Stimulated activated CD4-positive, alpha-beta T cell treated with anti-CD3 and anti-CD28 coated beads, Interleukin-1b, Interleukin-23, amount 100 ng/mL, for 1 hour (primary cell): ENCODE measurements at places on chromosomes 5 and 9.

DNA sequence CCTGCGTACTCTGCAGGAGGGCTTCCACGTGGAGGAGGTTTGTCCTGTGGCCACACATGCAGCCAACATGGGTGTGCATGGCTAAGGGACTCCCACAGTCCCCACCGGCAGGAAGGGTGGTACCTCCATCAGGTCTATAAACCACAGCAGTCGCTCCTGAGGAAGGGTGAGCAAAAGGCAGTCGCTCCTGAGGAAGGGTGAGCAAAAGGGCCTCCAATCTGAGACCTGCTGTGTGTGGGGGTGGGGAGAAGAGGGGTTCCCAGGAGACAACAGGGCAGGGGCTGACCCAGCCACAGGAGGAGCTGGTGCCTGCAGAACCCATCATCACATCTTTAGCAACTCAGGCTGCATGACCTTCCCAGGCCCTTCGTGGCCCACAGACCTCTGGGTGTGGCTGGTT lies 30.3 kb upstream of the AKNA start:
- no peak for DNase-seq

- no peak for DNase-seq
Observed at GRCh38 chr9:127444921-127445850, 6.0 kb downstream of the RPL12 start.

- DNase-seq = no peak
Observed at GRCh38 chr5:172511952-172512351, 57.6 kb upstream of the SH3PXD2B start.

GRCh38 chr5:140109018-140109758 lies 4.7 kb upstream of the PURA start:
- no peak for DNase-seq

GRCh38 chr9:126158588-126159429 lies 167.8 kb upstream of the MVB12B start:
- DNase-seq = no peak

GRCh38 chr9:5493679-5494511 lies 16.4 kb upstream of the PDCD1LG2 start:
- no peak for DNase-seq

- DNase-seq = no peak
Observed at GRCh38 chr5:65914641-65915196, 11.7 kb upstream of the ERBIN start.

DNA sequence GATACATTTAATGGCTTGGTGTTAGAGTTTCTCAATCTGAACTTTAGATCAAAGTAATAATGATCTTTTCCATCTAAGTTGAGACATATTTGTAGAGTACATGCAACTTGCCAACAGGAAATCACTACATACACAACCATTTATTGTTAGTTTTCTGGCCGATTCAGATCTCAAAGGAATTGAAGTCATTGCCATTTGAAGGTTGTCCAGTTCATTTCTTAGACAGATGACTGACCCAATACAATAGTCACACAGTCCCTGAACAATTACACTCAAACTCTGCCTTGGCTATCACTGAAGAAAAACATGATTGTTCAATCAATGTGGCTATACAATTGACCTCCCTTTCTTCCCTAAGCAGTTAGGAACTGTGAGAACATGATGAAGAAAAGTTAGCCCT lies 753.2 kb upstream of the RIOK2 start:
- no peak for DNase-seq

DNA sequence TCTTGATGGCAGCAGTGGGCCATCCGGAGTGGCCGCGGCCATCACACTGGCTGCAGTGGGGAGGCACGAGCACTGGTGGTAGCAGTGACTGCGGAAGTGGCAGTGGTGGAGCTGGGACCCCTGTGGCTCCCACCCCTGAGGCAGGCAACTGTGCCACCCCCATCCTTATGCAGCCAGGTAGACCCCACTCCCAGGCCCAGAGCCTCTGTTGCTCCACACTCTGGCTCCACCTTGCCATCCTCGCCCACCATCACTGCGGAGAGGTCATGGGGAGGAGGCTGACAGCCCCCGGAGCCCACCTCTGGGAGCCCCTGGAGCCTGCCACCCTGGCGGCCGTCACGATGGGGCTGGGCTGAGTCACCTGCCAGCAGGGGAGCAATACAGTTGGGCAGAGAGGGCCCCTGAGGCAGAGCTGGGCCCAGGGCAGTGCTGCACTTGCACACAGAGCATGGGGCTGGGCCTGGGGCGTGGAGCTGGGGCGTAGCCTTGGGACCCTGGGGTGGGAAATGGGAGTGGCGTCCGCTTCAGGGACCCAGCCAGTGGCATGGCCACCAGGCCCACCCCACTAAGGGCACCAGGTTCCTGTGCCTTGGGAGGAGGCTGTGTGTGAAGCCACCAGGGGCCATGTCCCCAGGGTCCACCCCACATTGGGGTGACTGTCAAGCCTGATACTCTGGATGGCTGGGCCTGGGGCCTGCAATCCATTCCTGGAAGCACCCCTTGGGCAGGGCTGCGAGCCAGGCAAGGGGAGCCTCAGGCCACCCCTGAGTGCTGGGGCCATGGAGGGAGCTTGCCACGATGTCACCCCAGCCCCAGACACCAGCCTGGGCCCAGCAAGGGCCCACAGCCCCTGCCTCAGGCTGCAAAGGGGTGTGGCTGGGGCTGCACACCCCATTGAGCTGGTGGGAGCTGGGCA lies 7.7 kb downstream of the AMBP start:
- no peak for DNase-seq

DNA sequence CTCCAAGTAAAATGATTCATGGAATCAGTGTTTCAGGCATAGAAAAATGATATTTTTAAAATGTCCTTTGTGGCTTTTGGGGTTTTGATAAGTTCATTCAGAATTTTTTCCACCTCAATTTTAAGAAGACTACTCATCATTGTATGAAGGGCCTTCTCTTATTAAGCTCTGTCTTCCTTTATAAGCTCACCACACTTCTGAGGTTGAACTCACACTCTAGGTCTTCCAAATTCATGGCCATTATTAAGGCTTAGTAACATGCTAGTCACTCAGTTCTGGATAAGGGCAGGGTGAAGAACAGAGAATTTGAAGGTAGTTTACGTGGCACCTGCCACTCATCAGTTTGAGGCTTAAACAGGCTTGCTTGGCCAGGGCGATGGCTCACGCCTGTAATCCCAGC lies 4.2 kb downstream of the MELK start:
- DNase-seq = no peak

- no peak for DNase-seq
Observed at GRCh38 chr5:135829179-135829578, 5.3 kb upstream of the SLC25A48 start.

DNA sequence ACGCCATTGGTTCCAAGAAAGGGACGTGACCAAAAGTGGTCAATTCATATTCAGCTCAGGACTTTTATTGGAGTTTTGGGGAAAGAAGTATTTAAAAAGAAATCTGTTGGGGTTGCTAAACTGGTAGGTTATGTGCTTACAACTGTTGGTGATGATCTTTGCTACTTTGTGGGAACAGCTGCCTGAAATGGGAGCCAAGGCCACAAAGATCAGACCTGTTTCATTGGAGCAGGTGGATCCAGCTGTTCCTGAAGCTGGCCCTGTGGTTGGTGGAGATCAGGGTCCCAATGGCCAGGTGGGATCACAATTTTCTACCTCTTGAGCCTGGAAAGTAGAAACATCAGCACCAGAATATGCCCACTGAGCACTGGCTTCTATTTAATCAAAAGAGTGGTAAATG lies 144.5 kb downstream of the PSAT1 start:
- DNase-seq = no peak

DNA sequence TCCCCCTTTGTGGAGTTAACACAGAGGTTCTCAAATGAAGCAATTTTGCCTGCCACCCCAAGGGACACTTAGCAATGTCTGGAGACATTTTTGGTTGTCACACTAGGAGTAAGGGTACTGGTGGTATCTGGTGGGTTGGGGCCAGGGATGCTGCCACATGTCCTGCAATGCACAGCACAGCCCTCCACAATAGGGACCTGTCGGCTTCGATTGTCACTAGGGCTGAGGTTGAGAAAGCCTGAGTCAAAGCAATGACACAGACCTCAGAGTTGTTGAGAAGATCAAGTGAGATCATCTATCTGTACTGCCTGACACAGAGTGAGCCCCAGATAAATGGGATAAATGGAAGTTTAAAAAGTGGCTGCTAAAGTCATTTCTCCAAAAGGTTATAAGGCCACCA lies 249.2 kb upstream of the KLF4 start:
- DNase-seq = no peak

- no peak for DNase-seq
Observed at GRCh38 chr9:23822261-23823169, 3.5 kb downstream of the ELAVL2 start.

DNA sequence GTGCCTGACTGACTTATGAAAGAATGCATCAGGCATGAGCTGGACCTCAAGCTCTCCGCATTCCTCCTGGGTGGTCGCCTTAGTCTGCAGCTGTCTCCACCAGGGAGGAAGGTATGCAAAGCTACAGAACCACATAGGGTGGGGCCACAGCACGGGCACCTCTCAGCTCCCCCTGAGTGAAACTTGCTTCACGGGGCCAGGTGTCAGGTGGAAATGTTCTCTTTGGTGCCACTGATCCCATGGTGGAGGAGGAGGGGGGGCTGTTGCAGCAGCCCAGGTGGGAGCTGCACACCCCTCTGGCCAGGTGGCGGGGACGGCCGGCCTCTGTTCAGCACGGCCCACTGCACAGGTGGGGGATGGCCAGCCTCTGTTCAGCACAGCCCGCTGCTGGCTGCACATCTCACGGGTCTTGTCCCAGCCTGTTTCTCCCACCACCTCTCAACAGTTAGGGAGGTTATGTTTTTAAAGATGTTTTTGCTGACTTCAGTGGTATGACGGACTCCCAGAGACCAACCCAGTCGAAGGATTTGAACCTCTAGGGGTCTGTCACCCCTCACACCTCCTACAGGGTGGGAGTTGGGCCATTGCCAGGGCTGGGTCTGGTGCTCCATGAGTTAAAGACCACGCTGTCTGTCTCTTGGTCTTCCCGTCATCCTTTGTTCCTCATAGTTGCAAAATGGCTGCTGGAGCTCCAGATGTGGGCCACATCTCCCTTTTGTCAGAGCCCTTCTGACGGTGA lies 34.3 kb downstream of the MRPL36 start:
- no peak for DNase-seq

GRCh38 chr9:126348911-126349550 lies 22.4 kb downstream of the MVB12B start:
- no peak for DNase-seq

DNA sequence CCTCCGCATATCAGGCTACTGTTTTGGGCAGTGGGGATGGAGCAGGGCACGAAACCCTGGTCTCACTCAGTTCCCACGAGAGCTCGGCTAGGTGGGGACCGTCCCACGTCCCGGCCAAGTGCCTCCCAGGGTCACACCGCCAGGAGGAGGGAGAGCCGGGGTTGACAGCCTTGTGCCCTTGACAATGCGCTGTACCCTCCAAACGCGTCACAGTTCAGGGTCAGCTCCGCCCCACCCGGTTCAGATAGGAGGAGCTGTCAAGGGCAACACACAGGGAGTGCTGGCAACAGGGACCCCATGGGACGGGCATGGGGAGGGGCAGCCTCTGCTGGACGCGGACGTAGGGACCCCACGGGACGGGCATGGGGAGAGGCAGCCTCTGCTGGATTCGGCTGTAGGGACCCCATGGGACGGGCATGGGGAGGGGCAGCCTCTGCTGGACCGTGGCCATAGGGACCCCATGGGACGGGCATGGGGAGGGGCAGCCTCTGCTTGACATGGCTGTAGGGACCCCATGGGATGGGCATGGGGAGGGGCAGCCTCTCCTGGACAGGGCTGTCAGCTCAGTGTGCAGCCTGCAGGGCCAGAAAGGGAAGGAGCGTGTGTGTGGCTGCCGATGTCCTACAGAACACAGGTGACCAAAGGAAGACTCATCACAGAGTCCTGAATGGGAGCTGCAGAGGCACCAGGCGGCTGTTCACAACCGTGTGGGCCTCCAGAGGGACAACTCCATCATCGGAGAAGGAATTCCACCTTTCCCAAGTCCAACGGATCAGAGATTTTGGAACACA lies 29.4 kb downstream of the PNPLA7 start:
- no peak for DNase-seq

DNA sequence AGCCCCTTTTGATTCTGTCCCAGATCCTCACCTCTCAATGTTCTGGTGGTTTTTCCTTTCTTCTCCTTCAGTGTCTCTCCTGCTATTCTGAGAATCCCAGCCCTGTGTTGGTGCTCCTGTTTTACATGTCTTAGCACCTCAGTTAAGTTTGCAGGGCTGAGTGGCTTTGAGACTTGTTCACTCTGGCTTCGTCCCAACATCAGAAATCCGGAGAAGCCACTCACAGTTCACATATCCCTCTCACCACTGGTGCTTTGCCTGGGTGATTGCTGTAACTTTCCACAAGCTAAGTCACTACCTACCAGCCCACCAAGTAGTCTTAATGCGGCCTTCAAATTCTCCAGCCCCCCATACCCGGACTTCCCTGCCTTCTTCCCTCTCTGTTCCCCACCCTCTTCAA lies 40.2 kb downstream of the CYFIP2 start:
- DNase-seq = no peak

DNA sequence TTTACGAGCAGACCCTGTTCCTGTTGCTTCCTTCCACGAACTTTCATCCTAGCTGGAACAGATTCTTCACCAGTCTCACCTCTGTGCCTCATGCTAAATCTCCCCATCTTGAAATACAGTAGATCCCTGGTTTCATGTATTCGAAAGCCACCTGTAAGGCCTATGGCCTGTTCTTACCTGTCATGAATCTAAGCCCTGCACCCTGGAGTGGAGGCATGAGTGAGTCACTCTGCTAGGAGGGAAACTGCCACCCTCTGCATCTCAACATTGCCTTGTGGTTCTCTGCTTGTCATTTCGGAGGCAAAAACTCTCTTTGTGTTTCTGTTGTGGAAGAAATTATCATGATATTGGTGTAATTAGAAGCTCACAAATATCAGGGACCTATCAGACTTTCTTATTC lies 320.0 kb downstream of the ENC1 start:
- DNase-seq = no peak

DNA sequence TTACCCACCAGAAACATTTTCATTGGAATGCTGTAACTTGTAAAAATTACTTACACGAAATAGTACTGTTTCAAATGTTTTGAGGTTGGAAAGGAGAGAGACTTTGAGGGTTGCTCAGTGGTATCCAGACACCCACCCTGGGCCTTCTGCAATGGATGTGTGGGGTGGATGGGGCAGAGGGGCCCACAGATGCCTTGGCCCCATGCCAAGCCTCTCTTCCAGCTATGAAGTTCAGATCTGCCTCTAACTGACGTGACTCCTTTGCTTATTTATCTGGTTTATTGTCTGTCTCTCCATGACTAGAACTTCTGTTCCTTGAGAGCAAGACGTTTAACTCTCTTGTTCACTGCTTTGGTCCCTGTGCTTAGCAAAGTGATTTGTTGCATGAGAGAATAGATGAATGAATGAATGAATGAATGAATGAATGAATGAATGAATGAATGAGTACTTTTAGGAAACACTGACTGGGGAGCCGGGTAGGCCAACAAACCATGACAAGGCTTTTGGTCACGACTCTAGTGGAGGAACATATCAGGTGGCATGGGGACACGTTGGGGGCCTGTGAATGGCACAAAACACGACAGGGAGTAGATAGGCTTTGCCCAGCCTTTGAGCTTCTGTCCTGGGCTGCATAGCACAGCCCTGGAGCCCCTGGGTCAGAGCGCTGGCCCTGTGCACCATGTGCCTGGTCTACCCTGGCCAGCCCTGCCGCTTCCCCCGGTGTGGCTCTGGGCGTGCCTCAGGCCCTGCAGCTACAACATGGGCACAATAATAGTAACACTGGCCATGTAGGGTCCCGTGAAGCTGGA lies 31.8 kb downstream of the AK8 start:
- no peak for DNase-seq

- no peak for DNase-seq
Observed at GRCh38 chr9:135946392-135946994, 14.7 kb downstream of the UBAC1 start.

- DNase-seq = no peak
Observed at GRCh38 chr5:178312880-178313282, 80.3 kb upstream of the PHYKPL start.

GRCh38 chr5:102627315-102627714 lies 127.8 kb upstream of the PAM start:
- no peak for DNase-seq
